ENCODE measurements at places on chromosomes 2 and 18.

- no peak for DNase-seq
These were observed 13.7 kb upstream of the TEX261 start for GRCh38 chr2:71008342-71008741.

DNA sequence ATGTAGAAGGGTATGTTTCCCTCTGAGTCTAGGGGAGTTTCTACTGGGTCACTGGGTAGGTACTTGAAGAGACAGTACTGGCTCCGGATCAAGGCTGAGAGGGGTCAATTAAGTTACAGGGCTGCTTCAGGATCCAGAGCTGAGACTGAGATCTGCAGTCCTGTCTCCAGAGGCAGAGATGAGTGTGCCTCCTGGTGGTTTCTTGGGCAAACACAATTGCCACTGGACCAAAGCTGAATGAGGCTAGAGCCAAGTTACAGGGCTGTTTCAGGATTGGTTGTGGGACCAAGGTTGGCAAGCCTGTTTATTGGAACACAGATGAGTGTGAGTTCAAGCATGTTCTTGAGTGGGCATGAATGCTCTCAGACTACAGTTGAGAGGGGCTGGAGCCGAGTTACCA lies 157.9 kb downstream of the ADCYAP1 start:
- no peak for DNase-seq

- no peak for DNase-seq
These were observed 452.8 kb downstream of the CBLN2 start for GRCh38 chr18:72091369-72091768.

- no peak for DNase-seq
These were observed 168.6 kb downstream of the INHBB start for GRCh38 chr2:120514521-120514920.

Data from CMK (cell line).